ENCODE measurements at places on chromosomes 11 and 22. TPM values are rescaled to one million over a fixed set of nuclear protein-coding genes. Genes with fewer than 3 reads are reported as not detected.

Gene SERPIND1
- 0.08 TPM for polyA plus RNA-seq

DNA sequence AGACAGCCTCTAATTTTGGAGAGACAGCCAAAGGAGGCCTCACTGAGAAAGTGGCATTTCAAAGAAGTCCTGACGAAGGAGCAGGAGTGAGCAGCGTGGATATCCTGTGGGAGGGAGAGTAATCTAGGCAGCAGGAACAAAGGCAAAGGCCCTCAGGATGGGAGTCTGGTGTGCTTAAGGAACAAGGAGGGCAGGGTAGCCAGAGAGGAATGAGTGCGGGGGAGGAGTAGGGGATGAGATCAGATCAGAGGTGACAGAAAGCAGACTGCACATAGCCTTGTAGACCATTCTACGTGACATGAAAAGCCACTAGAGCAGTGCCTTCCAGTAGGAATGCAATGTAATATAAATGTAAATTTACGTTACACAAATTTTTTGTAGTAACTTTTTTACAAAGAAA, 5.6 kb downstream of the SLC36A4 start:
- no peak for DNase-seq

DNA sequence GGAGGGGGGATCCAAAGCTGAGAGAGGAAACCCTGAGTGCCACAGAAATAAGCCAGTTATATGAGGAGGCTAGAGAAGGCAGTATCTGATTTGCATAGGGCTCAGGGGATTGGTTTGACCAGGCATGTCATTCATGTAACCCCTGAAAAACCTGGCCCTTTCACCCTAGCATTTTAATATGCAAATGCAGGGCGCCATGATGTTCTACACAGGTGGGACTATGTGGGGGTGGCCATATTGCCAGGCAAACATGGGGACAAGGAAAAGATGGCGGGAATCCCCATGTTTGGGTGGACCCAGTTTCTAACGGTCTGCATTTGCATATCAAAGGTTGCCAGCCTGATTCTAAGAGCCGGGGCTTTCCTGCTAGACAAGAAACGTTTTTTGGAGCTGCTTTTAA, 27.2 kb downstream of the CSF2RB start:
- no peak for DNase-seq

GRCh38 chr11:102630598-102631448, 5.7 kb upstream of the MMP20 start:
- no peak for DNase-seq

Gene ARHGAP42
- polyA plus RNA-seq = 39.9 TPM

Gene SCGB2A2
- not detected for polyA plus RNA-seq

Gene CCDC81
- 5.3 TPM for polyA plus RNA-seq

DNA sequence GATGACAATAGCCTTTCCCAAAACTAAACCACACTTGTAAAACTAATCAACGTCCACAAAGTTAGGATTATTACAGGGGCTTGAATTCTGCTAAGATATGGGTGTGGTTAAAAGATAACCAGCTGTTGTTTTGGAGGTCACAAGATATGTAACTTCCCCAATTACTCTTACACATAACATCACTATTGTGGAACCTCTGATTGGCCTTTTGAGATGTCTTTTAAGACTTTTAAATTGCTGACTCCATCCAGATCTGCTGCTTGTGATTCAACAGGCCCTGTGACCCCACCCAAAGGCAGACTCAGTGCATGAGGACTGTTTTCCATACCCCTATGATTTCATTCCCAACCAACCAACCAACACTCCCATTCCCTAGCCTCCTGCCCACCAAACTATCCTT, 893.9 kb downstream of the OPCML start:
- DNase-seq = no peak

DNA sequence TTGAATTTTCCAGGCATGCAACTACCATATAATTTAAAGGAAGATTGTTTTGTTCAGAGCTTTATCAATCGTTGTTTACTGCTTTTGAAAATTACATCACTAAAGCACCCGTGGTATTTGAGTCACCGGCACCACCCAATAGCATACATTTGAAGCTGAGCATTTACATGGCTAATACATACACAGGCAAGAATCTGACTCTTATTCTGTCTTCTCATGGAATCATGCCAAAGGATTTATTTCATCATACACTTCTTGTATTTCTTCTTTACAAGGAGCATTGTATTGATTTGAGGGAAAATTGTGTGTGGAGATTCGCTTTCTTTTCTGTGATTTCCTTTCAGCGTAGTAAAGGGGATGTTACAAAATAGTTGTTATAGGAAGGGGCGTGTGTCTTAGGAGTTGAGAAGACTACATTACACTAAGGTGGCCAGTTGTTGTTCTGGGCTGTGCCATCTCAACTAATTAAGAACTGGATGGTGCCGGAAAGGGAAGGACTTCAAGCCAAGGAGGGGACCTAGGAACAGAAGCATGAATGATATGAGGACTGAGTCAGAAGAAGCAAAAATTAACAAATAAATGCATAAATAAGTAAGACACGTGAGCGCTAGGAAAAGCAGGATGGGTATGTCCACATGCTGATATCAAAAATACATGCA, 12.9 kb upstream of the CD3E start:
- no peak for DNase-seq

GRCh38 chr22:30062259-30062658, 18.0 kb upstream of the HORMAD2 start:
- no peak for DNase-seq

GRCh38 chr11:1035577-1036283, 788 bp downstream of the MUC6 start:
- DNase-seq = no peak

- no peak for DNase-seq
Observed at GRCh38 chr11:84890676-84891075, 736.5 kb downstream of the DLG2 start.

DNA sequence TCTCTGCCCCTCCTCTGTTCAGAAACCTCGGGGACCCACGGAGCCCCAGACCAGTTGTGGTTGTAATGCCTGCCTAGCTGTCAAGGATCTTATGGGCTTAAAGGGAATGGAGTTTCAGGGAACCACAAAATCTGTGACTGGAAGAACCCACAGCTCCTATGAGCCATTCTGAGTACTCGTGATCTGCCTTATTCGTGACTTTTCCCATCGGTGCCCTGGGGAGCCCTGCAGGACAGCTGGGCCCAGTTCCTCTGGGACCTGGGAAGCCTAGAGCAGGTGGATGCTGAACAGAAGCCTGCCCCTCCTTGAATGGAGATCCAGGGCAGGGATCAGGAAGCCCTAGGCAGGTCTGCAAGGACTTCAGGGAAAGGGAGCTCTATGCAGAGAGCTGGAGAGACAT, 42.1 kb upstream of the TTC12 start:
- no peak for DNase-seq

- DNase-seq = no peak
Observed at GRCh38 chr11:59614277-59615119, 1.1 kb downstream of the OSBP start.

Gene CD6
- 2.1 TPM for polyA plus RNA-seq

Gene DERL3
- polyA plus RNA-seq = 5.3 TPM

Gene APOL1
- polyA plus RNA-seq = 8.9 TPM

DNA sequence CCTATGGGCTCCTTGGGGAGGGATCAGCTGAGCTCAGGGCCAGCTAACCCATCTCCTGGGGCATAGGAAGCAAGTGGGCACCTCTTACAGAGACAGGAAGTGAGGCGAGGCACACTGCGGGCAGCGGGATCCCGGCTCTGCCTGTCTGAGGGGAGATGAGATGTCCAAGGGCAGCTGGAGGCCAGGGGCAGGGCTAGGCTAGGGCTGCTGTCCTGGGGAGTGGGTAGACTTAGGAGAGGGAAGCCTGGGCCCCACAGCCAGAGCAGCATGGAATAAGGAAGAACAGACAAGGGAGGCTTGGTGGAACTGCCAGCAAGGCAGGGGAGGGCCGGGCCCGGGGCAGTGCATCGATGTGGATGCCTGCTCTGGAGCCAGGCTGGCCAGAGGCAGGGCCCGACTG, 76.3 kb downstream of the MORC2 start:
- no peak for DNase-seq
